ENCODE measurements at places on chromosomes 1 and 21.

GRCh38 chr1:82062206-82062605 lies 261.5 kb downstream of the ADGRL2 start:
- DNase-seq, result no peak

DNA sequence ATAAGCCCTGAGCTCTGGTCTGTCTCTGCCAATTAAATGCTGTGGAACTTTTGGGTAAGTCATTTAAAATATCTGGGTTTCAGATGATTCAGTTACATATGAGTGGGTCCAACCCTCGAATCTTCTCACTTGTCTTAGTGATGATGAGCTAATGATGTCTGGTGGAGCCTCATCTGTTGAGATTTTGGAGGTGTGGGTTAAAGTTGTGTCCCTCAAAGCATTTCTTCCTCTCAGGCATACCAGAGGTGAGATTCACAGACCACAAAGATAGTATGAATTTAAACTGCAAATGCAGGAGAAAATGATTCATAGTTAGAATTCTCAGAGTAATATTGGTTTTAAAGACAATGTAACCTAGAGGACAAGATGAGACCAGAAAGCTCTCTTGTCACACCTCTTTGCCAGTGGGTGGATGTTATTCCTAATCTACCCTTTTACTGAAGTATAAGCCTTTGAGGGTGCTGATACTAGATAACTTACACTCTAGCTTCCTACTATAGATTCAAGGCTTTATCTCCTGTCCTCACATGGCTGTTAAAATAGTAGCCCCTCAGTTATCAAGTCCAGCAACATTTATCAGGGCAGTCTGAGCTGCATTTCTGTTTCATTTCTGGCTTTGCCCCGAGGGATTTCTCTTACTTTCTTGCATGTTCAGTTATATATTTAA lies 90.7 kb downstream of the MT1HL1 start:
- DNase-seq, result no peak

GRCh38 chr1:19737104-19737825 lies 62.5 kb downstream of the TMCO4 start:
- peak; percentile 43 for DNase-seq

DNA sequence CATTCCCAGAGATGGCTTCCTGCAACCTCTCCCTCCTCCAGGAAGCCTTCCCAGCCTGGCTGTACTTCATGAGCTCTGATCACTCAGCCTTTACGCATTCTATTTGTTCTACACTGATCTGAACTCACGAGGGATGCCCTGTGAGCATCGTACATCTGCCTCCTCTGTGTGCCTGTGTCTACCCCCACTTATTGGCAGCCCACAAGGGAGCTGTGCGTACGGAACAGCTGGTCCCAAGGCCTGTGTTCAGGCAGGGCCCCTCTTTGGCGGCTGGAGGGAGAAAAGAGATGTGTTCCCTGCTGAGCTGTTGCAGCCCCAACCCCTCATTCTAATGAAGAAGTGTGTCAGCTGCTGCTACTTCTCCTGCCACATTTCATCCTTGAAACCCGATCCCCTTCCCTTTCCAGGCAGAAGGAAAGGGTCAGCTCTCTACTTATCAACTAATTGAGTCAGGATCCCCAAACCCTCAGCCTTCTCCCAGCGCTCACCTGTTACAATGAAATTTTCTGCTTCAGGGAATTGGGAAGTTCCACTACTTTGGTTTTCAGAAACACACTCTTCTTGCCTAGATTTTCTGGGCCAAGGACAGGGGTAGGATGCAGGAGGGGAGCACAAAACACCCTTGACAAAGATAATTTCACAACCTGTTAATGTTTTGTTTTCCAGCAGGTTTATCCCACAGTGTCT lies 3.2 kb downstream of the INKA2 start:
- DNase-seq, result no peak

DNA sequence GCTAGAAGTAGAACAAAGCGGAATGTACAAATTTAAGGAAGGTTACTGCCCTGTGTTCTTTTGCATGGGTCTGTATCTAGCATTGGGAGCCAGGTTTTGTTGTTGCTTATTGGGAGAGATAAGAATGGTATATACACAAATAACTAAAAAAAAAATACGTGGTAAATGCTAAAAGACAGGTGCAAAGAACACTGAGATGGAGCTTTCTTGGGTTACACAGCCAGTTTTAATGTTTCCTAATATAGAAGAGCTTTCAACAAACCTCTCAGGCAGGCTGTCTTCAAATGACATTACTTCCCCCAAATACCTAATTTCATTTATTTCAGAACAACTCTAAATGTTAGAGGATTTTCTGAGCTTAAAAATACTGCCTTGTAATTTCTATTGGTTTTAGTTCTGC lies 1.4 kb upstream of the MDM4 start:
- DNase-seq, result no peak

- DNase-seq, result no peak
These were observed 3.8 kb downstream of the ZBTB18 start for GRCh38 chr1:244054924-244055263.

- no peak for DNase-seq
These were observed 42.5 kb upstream of the CLIC4 start for GRCh38 chr1:24702511-24703293.

- DNase-seq, result peak; percentile 19
These were observed 153.8 kb upstream of the HMGB4 start for GRCh38 chr1:33709783-33710718.

DNA sequence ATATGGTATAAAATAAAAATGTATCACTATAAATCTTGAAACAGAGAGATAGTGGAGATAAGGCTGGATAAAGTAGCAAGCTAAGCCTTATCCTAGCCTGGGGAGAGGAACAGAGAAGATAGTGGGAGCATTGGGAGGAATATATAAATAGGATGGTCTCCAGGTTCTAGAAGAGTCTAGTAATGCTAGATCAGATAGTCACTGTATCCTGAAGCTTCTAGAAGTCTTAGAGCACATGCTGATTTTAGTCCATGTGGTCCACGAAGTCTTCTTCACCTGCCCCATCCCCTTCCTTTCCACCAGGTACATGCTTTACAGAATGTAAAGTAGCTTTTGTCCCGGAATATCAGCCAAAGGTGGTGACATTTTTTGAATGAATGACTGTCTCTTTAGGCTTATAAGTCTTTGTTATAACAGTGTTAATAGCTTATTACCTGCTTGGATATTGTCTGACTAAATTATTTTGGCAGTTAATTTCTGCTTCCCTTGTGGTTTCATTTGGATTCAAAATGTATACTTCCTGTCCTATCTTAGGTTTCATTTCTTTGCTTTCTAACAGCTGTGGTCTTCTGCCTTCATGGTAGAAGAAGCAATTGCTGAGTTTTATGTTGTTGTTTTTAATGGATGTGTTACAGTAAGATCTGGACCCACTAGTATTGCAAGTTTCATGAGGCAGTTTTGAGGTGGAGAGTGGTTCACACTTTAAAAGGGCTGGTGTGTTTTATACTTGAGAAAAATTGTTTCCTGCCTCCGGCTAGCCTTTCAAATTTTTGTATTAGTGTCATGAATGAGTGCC lies 5.9 kb downstream of the SMG7 start:
- DNase-seq, result no peak

- no peak for DNase-seq
These were observed 164.3 kb downstream of the KIF26B start for GRCh38 chr1:245319094-245319493.

DNA sequence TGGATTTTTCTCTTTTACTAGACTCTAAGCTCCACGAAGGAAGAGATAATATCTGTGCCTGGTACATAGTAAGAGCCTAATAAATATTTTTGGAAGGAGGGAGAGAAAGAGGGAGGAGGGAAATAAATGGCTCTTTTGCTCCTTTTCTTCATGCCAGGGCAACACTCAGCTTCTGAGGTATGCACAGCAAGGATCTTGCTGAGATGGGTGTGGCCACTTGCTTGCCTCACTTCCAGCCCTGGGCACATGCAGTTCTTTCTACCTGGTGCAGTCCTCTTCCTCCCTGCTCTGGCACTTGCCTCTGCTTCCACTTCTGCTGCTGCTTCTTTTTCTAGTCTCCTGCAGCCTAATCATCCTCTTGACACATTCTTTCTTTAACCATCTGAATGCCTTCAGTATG lies 148.1 kb downstream of the FGGY start:
- peak; percentile 28 for DNase-seq

DNA sequence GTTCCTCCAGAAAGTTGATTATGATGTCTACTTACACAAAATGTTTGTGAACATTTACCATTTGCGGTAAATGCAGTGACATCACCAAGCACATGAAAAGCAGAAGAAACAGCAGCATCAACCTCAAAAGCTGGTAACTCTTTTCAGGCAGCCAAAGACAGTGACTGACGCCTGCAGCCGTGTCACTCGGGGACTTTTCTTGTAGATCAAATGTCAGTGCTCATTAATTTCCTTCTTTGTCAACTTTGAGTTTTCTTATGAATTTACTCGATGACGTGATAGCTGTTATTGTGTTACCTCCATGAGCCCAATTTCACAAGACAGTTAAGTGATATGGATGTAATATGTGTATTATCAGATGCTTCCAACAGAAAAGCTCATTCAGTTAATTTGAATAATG lies 92.5 kb downstream of the RIPK4 start:
- no peak for DNase-seq

DNA sequence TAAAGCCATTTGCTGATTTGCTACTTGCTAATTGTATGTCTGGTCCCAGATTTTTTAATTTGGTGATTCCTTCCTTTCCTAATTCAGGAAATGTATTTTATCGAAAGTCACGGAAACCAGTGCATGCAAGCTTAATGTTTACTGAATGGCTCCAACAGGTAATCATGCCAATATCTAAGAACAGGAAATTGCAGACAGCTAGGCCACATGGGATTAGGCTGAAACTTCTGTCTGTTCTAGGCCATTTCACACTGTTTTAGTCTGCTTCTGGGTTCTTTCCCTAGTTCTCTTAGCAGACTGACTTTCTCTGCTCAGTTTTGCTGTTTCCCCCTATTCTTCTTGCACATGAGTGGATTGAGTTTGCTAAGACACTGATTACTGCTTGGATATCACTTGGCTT lies 111.4 kb downstream of the NTNG1 start:
- no peak for DNase-seq

GRCh38 chr1:8583031-8583430 lies 234.4 kb downstream of the RERE start:
- DNase-seq, result no peak

Measured in H54 (cell line).